GM18507 (cell line): ENCODE measurements at places on chromosomes 5 and 9.

GRCh38 chr5:168368854-168369253, 77.4 kb downstream of the WWC1 start:
- DNase-seq = no peak

GRCh38 chr9:114039484-114039883, 38.6 kb downstream of the AMBP start:
- DNase-seq = no peak

- DNase-seq = no peak
Measured at GRCh38 chr9:133641396-133641655, 5.2 kb downstream of the DBH start.

GRCh38 chr5:76154009-76154690, 71.0 kb downstream of the SV2C start:
- DNase-seq = no peak

- DNase-seq = no peak
Measured at GRCh38 chr5:60487885-60488442, 212.0 kb downstream of the DEPDC1B start.
